Trophoblast cell (in vitro differentiated cells and primary cell): ENCODE measurements at places on chromosomes 6 and 20.

GRCh38 chr6:25165177-25165576, 114.0 kb upstream of the CARMIL1 start:
- DNase-seq = no peak
- no peaks in the 10 kb centered on the region for H3K27me3 ChIP-seq
- no peaks in the 10 kb centered on the region for H3K36me3 ChIP-seq
- H3K4me1 ChIP-seq = peaks cover 4% of the 10 kb centered on the region
- H3K27ac ChIP-seq = no peak overlapping the region
- H3K4me3 ChIP-seq = no peak overlapping the region

- H3K4me3 ChIP-seq = no peak overlapping the region
- no peak overlapping the region for H3K27ac ChIP-seq
- no peaks in the 10 kb centered on the region for H3K4me1 ChIP-seq
These were observed 259.6 kb downstream of the TBC1D7 start for GRCh38 chr6:13068586-13069210.

- H3K4me3 ChIP-seq = no peak overlapping the region
- no peaks in the 10 kb centered on the region for H3K36me3 ChIP-seq
- no peaks in the 10 kb centered on the region for H3K27me3 ChIP-seq
- H3K27ac ChIP-seq = no peak overlapping the region
- no peaks in the 10 kb centered on the region for H3K4me1 ChIP-seq
These were observed 558.7 kb upstream of the EYS start for GRCh38 chr6:66265737-66266136.

DNA sequence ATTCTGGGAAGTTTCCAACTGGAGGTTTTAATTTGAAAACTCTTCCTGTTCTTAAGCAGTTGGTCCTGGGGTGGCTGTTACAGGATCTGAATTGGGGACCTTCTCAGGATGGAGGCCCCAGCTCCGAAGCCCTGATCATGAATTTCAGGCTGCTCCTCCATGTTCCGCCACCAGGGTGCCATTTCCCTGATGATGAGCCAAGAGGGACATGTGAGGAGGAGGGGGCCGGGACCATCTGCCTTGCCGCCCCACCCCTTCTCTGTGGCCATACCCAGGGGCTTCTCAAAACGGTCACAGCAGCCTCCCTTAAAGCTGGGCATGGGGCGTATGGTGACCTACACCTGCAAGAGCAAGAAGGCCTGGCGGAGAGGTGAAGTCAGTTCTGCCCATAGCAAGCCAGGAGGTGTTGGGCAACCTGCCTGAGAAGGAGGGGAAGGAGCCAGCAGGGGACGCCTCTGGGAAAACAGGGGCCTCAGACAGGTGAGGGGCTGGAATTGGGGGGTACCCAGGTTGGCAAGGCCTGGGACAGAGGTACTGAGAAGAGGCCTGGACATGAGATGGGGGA, 3.6 kb upstream of the BAK1 start:
- no peaks in the 10 kb centered on the region for H3K36me3 ChIP-seq
- H3K4me1 ChIP-seq = peaks cover 4% of the 10 kb centered on the region
- no peak overlapping the region for H3K4me3 ChIP-seq
- no peak for DNase-seq
- H3K27me3 ChIP-seq = no peaks in the 10 kb centered on the region
- H3K27ac ChIP-seq = no peak overlapping the region

DNA sequence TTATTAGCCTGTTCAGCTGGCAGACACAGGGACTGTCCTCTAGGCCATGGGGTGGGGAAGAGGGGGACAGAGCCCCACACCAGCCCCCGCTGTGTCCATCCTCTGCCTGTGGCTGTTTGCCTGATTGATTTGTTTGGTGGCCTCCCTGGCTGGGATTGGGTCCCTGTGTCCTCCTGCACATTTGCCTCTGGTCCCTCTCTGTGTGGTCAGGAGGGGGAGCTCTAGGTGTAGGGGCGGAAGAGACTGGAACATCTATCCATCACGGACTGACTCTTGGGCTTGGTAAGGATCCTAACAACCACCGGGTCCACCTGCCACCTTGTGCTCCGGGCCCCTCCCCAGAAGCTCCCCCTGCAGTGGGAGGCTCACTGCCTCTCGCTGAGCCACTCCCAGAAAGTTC, 38.4 kb upstream of the CCDC167 start:
- no peak overlapping the region for H3K27ac ChIP-seq
- no peaks in the 10 kb centered on the region for H3K36me3 ChIP-seq
- DNase-seq = peak; percentile 47
- H3K4me1 ChIP-seq = peaks cover 4% of the 10 kb centered on the region
- H3K4me3 ChIP-seq = no peak overlapping the region
- H3K27me3 ChIP-seq = peaks cover 34% of the 10 kb centered on the region
